ENCODE measurements at places on chromosomes 5 and 9.

- DNase-seq: no peak
Observed at GRCh38 chr5:137856916-137857862, 10.5 kb upstream of the MYOT start.

DNA sequence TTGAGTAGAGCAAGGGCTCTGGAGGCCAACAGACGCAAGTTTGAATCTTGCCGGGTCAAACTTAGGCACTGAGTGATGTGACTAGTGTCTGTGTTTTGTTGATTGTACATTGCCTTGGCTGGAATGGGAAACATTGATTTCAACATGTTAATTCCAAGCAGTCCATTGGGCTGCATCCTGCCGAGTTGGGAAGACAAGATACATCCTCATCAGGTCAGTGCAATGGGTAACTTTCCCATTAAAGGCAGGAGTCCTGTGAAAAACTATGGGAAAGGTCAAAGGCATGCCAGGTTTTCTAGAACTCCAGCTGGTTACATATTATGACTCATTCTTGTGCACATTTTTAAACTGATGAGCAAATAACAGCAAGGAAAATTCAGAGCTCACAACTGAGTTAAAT, 126.5 kb upstream of the ABCA1 start:
- no peak for DNase-seq

DNA sequence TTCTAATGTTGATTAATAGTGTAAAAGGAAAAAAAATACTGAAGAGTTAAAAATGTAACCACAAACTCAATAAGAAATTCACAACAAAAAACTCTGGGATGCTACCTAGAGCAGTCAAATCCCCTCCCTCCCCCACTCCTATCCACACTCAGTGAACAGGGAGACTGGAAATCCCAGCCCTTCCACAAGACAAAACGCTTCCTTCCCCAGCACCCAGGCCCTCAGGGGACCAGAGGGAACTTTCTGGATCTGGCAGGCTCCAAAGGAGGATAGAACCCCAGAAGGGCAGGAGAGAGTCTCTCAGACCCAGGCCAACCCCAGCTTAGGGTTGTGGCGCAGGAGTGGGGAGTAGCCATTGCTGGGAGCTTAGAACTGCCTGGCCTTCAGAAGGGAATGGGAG, 55.0 kb downstream of the DCP2 start:
- DNase-seq: no peak

DNA sequence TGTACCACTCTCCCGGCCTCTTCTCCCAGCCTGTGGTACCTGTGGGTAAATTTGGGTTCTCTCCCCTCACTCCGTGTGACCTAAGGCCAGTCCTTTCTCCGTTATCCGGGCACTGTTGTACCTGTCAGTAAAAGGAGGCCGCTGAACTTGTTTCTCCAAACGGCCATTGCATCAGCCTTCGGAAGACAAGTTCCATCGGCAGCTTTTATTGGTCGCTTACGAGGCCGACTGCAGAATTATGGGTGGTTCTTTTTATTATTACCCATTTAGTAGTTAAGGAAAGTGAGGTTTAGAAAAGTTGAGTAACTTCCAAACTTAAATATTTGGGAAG, 558 bp downstream of the GRPEL2 start:
- no peak for DNase-seq

DNA sequence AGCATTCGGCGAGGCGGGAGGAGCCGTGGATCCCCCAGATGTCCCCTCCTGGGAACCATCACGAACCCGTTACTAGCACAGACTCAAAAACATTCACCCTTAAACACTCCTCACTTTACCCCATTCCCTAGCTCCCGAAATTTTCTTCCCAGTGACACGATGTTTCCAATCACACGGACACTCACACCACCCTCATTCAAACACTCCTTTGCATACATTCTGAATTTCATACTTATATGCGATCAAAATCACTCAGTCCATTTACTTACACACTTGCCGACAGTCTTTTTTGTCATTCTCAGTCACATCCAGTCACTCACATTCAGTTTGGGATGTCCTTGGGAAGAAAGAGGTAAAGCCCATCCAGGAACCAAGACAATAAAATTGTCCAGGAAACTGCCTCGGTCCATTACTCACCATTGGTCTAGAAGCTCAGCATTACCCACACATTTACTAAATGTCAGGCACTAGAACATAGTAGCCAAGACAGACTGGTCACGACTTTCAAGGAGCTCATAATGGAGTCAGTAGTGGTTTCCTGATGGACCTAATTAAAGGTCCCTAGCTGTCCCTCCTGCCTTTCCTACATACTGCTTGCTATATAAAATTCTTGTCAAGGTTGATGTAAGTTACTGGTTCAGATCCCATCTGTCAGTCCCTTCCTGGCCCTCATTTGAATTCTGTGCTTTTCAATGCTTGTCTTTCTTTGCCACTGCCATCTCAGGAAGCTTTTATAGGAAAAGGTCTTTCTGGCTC, 574 bp downstream of the SLC35A4 start:
- DNase-seq: no peak

DNA sequence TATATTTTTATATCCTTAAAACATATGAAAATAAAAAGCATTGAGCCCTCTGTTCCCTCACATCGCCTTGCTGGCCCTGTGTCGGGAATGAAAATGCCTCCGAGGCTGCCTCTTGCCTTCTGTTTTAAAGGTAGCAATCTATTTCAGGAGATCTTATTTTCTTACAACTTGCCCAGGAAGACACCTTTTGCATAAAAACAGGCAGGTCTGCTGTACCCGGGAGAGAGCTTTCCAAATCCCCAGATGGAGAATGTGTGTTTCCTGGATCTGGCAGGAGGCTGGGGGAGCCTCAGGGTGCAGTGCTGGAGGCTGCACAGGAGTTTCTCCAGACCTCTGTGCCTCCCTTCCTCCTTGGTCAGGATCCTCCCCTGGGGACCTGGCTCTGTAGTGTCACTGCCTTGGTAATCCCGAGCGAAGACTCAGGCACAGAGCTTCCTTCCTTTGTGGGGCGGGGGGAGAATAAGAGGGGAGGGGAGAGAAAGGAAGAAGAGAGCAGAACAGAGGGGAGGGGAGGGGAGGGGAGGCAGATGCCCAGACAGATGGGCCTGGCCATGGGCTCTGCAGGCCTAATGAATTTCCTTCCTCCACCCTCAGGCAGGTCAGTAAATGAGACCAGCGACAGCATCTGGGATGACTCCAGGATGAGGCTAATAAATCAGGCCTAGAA, 104.0 kb upstream of the BOD1 start:
- DNase-seq: no peak

DNA sequence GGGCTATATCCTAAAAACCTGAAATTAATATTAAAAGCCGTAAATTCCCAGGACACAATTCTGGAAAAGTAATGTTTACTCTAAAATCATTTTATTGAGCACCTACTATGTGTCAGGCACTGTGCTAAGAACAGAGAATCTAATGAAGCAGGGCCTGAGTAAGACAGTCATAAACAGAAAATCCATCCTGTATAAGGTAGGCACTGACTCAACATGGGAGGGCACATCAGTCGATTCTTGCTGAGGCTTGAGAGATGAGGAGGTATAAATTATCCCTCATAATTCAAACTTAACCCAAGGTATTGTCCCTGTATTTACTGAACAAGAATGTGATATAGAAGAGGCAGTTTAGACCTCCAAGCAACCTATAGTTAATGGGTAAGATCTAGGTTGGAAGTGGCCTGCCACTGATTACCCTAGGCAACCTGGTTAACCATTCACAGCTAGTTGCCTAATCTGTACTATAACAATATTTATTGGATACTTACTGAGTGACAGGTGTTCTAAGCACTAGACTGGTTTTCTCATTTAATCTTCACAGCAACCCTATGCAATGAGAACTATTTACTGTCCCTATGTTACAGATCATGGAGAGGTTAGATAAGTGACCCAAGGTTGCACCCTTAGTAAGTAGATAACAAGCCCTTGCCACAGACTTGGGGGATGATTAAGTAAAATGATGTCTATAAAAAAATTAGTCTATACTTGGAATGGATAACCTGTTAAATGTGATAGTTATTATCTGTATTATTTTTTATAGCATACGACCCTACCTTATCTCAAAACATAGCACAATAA, 317.7 kb downstream of the PDE4D start:
- no peak for DNase-seq

- peak; percentile 68 for DNase-seq
Observed at GRCh38 chr5:11054014-11054413, 293.0 kb upstream of the DAP start.

DNA sequence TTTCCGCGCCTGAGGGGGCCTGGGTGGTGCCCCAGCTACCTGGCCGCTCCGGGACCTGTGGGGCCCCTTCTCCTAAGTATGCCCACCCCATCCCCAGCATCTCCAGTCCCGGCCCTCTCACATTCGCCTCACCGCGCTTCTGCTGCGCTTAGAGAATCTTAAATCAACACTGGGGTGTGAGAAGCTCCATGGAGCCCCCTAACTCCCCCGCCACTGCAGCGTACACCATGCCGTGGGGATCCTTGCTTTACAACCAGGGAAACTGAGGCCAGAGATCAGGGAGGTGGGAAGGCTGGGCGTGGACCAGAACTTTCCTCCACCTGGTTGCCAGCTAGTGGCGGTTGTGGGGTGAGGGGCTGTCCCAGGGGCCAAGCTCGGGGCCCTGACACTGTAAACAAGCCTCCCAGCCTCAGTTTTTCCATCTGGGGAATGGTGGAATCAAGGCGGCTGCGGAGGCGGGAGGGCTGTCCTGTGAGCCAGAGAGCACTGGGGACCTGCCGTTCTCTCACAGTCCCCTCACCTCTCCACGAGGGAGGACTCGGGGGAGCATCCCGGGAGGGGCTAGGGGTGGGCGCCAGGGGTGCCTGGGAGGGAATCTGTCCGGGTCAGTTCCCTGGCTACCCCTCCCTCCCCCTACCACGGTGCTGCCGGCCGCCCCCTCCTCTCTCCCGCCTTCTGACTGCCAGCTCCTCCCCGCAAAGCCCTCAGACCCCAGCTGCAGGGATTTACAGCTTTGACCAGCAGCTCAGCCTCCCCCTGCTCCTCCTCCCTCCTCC, 161.2 kb downstream of the C9orf50 start:
- no peak for DNase-seq

GRCh38 chr5:51991940-51992339, 608.7 kb downstream of the ISL1 start:
- no peak for DNase-seq

- no peak for DNase-seq
Observed at GRCh38 chr9:80881320-80881719, 808.0 kb downstream of the TLE1 start.

DNA sequence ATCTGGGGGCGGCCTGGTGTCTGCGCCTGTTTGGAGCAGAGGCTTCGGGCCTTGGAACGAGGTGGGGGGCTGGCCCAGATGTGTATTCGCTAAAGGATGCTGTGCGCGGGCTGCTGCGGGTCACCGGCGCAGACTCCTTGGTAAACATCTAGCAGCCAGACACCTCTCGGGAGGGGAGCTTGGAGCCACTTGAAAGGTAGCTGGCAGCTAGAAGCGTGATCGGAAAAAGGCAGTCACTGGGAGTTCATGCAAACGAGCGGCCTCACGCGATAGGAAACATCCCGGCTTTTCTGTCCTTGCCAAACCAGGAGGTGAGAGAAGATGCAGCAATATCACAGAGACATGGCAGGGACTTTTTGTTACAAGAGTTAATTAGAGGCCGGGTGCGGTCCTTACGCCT, 8.1 kb downstream of the LAMC3 start:
- no peak for DNase-seq

DNA sequence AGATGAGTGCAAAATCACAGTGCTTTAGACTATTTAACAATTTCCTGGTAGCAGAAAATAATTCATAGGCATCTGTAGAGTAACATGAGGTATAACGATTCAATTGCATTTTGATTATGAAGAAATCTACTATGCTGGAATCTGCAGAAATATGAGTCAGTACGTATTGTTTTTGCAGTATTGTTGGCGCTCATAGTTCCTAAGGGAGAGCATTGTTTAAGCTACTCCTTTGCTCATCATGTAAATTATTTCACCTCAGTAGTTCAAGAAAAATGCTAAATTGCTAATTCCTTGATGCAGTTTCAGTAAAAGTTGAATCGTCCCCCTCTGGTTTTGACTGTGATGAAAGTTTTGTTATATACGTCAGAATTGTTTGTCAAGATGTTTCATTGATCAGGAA, 458.4 kb downstream of the HINT1 start:
- no peak for DNase-seq

- DNase-seq: no peak
Observed at GRCh38 chr5:72722792-72723452, 93.5 kb upstream of the TNPO1 start.

- no peak for DNase-seq
Observed at GRCh38 chr5:10590226-10590999, 26.5 kb downstream of the ANKRD33B start.

DNA sequence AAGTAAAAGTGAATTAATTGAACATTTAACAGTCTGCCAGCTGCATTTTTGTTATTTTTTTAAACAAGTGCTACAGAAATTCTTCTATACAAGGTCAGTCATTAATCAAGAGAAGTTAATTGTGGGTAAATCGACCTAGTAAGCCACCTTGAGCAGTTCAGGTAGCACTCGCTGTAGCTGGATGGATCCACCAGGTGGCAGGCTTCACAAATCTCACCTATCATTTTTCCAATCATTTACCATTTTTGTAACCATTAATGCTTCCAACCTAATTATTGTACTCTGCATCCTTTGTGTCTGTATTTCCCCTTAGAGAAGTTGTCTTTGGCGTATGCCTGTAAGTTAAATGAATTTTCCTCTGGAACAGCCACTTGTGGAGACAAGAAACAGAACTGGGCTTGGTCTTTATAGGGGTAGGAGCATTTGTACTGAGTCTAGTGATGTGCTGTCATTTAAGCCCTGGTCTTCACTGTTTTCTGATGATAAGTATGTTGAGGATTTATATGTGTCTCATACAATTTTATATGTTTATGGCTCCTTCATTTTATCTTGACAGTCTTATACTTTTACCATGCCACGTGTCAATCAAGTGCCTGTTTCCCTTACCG, 39.5 kb downstream of the CD180 start:
- no peak for DNase-seq

DNA sequence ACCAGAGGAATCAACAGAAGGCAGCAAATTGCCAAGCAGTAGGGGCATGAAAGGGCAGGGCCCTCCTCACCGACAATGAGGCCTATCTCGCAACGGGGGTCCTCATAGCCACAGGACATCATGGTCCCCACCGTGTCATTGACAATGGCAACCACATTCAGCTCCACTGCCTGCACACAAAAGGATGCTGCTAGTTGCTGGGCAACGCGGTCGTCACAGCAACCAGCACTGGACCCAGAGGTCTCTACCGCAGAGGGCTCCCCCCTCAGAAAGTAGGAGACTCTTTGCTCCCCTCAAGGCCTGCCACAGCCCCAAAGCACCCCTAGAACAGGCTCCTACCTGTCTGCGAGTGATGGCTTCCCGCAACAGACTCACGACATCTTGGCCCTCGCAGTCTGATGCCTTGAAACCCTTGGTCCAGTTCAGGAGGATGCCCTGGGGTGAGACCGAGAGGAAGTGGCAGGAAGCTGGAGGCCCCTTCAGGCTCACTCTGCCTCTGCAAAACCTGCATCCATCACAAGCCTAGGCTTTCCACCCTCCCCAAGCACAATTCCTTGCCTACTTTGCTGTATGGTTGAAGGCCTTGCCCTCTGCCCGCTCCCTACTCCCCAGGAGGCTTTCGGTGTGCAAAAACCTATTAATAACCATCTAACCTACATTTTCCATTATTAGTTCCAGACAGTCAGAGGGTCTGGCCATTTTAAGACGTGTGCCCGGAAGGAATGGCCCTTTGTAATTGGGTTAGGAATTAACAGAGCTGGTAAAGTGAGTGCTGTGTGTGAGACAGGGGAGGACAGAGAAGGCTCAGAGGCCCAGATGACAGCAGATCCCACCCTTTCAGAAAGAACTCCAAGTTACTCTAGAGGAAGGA, 15.2 kb downstream of the HK3 start:
- no peak for DNase-seq

- no peak for DNase-seq
Observed at GRCh38 chr9:129344641-129345495, 166.8 kb upstream of the IER5L start.

All from globus pallidus (tissue), 1 donor.